ENCODE measurements at places on chromosomes 6 and 20.

DNA sequence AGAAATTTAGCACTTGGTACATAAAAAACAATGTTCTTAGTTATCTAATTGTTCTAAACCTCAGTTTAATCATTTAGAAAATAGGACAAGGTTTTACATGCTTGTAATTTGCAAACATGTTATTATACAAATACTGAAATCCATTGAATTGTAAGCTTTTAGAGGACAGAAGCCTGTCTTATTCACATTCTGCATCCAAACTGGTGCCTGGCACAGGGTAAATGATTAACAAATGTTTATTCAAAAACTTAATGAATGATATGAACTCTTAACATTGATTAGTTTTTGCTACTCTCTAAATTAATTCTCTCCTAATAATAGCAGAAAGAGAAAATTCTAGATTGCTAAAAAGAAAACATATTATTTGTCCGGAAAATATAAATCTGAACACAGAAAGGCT lies 58.4 kb upstream of the MCM9 start:
- no peak for DNase-seq

DNA sequence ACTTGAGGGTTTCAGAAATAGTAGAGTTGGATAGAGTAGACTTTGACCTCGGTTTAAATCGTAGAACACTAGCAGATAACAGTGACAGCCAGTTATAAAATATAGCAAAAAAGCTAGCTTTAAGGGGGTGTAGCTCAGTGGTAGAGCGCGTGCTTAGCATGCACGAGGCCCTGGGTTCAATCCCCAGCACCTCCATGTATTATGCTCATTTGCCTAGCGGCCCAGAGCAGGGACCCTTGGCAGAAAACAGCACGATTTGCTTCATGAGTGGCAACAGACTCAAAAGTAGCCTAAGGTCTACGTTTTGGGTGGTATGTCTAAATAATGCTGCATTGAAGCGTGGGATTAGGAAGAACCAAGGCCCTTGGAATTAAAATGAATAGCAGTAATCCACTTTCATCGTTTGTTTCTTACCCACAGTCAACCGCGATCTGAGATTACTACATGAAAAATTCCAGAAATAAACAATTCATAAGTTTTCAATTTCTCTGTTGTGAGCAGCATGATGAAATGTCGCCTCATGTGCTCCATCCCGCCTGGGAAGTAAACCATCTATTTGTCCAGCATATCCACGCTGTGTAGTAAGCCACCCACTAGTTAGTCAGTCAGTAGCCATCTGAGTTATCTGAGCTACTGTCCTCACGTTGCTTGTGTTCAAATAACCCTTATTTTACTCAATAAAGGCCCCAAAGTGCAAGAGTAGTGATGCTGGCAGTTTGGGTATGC lies 184.9 kb downstream of the GPX5 start:
- peak; percentile 48 for DNase-seq

- no peak for DNase-seq
Measured at GRCh38 chr20:8509809-8510208, 377.7 kb downstream of the PLCB1 start.

- no peak for DNase-seq
Measured at GRCh38 chr20:48613926-48614325, 213.9 kb downstream of the PREX1 start.

GRCh38 chr6:89221971-89222711 lies 5.0 kb upstream of the GABRR1 start:
- DNase-seq, result no peak

DNA sequence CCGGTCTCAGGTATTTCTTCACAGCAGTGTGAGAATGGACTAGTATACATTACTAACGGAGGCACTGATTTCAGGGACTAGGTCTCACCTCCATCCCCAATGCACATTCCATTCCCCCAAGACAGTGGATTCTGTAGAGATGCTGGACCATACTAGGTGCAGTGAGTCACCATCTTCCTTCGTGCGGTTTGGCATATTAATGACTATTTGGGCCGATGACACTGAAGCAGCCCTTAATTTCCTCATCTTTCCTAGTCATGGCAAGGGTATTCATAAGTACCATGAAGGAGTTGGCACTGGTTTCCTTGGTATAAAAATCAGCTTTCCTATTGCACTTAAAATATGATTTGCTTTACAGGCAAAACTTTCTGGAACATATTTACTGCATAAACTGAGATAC lies 121.4 kb upstream of the TRAF3IP2 start:
- no peak for DNase-seq

- DNase-seq, result peak; percentile 11
Measured at GRCh38 chr6:156315146-156315545, 462.0 kb upstream of the ARID1B start.

DNA sequence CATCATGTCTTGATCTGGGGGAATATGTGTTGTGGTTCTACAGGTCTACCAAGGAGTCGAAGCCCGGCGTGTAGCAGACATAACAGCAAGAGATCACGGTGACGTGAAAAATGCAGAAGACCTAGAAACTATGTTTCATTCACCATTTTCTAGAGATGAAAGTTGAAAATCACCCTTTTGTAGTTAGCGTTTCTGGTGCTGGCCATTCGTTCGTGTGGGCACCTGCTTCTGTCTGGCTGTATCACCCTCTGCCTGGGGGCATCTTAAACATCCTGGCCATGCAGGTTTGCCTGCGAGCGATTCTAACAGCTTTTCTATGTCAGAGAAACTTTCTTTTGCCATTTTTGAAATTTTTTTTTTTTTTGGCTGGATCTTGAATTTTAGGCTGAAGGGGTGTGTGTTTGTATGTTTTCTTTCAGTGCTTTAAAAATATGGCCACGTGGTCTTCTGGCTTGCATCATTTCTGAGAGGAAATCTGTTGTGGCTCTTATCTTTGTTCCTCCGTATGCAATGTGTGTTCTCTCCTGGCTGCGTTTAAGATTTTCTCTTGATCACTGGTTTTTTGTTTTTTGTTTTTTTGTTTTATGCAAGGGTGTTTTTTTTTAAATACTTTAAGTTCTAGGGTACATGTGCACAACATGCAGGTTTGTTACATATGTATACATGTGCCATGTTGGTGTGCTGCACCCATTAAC lies 226.7 kb downstream of the CDH4 start:
- DNase-seq, result no peak

- DNase-seq, result no peak
Measured at GRCh38 chr20:48826069-48826468, 1.7 kb downstream of the PREX1 start.

DNA sequence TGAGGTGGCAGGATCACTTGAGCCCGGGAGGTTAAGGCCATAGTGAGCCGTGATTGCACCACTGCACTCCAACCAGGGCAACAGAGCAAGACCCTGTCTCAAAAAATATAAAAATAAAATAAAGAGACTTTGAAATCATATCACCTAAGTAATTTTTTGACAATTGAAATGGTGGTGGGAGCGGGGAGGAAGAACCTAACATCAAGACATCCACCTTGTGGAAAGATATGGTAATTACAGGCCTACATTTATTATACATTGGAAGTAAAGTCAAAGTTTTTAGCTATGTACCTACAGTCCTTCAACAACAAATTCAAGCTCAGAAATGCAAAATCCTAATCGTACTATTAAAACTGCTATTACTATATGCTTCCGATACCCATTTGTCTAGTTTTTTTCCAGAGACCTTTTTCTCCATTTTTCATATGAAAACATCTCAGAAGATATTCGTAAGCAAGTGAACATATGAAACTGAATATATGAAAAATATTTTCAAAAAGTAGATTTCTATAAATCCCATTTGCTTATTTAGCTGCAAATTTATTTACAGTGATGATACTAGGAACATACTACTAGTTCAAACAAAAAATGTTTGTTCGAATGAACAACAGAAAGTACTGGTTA lies 83.3 kb downstream of the SYCP2 start:
- DNase-seq, result peak; percentile 69

DNA sequence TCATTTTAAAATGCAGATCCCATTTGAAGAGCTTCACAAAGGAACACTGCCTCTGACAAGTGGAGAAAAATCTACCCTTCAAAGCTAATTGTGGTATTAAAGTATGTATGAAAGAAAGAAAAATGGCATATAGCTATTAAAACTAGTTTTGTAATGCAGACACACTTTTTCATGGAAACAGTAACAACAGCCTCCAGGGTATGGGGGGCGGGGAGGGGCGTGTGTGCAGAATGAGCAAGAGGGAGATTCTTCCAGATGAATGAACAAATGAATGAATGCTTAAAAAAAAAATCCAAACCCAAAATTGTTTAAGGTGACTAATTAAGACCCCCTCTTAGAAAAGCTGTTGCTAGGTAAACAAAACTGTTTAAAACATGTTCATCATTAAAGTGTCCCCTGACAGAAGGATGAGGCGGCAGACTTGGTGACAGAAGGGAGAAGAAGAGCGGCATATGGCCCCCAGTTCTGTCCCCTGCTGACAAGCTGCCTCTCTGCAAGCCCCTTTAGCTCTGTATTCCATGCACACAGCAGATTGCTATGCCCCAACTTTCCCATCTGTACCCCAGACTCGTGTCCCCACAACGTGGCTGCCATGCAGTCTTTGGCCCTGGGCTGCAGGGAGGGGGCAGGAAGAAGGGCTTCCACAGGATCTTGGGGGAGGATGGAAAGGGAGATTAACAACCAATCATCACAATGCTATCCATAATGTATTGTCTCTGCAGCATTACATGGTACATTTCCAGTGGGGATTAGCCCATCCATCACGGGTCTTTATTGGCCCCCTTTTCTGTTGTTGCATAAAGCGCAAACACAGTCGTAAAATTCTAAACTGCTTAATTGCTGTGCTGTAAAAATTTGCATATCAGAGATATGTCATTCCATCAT lies 108.4 kb upstream of the OLIG3 start:
- DNase-seq, result no peak

DNA sequence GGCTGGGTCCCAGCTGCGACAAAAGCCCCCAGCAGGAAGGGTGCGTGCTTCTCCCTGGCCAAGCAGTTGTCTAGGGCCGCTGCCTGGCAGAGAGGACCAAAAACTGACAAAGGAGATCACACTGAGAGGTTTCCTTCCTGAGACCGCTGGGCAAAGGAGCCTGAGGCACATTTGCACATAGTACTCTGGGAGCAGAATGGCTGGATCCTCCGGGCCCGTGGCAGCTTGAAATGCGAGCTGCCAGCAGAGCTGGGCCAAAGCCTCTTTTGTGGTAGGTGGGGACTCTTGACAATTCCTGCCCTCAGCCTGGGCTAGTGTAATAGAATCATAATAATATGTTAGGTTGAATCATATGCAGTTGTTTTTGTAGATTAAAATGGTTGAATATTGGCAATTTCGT lies 33.1 kb upstream of the RNF8 start:
- DNase-seq, result no peak

DNA sequence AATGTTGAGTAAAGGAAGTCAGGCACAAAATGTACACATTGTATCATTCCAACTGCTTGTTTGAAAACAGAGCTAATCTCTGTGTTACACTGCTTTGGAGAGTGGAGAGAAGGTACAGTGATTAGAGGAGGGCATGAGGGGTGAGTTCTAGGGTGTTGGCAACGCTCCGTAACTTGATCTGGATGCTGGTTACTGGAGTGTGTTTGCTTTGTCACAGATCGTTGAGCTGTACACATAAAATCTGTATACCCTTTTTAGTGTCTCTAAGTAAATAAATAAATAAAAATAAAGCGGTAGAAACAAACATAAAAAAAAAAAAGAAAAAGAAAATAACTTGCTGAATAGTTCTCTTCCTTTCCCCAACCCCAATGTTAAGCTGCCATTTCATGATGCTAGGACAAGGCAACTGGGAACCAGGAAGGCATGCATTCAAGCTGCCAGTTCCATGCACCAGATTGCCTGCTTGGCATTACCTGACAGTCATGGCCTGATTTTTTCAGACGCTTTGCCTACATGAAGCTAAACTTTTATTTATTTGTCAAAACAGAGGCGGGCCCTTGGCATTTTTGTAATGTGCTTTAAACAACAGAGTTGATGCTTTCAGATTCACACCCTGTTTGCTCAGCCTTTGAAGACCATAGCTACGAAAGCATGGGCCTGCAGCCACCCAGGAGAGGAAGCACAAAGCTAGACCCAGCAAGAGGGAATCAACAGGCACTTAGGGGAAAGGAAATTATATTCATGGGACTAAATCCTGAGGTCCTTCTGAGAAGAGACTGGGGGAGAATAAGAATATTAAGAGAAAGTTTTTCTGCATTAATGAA lies 21.2 kb downstream of the TNFRSF21 start:
- DNase-seq, result no peak

DNA sequence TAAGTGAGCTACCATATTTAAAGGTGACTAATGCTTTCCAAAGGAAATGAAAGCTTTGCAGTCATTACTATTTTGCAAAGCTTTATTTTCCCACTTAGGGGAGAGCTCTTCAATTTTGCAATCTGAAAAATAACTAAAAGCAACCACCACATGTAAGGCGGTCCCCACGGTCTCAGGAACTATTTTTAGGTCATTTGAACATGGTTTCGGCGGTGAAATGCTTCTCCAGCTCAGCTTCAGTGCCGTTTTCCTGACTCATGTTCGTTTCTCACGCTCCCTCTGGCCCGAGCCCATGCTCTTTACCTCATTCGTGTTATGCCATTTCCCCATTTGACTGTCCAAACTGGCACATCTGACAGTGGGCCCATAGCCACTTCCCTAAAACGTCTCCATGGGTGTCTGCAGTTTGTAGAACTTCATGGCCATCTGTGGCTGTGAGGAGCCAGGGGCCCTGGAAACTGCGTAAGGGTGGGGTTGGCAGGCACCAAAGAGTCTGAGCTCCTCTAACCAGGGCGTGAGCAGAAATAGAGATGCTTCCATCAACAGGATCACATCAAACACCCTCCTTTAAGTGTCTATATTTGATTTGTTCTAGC lies 46.5 kb downstream of the ADTRP start:
- no peak for DNase-seq

DNA sequence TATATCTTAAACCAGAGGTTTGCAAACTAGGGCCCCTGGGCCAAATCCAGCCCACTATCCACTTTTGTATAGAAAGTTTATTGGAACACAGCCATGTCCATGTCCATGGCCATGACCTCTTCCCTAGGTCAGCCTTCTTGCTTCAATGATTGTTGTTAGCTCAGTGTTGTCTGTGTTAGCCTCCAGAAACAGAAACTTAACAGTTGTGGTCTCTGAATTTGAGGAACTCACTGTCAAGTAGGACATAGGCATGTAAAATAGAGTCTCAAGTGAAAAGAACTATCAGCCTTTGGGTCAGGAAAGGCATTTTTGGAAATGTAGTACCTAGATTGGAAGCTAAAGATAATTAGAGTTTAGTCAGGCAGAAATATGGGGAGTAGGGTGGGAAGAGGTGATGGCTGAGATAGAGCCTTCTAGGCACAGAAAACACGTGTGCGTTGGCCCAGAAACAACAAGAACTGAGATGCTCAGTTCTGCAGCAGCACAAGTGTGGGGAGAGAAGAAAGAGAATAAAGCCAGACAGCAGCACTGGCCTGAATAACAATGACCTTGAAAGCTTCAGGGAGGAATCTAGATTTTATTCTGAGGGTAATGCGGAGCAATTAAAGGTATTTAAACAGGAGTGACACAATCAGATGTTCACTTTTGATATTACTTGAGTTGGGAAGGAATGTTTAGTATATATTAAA lies 87.0 kb upstream of the OLIG3 start:
- no peak for DNase-seq
